Activated T-helper 1 cell treated with anti-CD3 and anti-CD28 coated beads, Interleukin-12 subunit alpha, Interleukin-12 subunit beta, Interleukin-2, Interleukin-4 antibody, amounts not matched to agents 30 ng/mL and 10 ng/mL and 1 ng/mL, durations not matched to agents 14 hours and 24 hours and 36 hours (primary cell): ENCODE measurements at places on chromosomes 16 and 17. TPM values are rescaled to one million over a fixed set of nuclear protein-coding genes. Genes with fewer than 3 reads are reported as not detected.
A peak's percentile ranks its signal among the peaks of the same experiment; 100 is the strongest.

GRCh38 chr16:51562891-51563290 lies 411.8 kb upstream of the SALL1 start:
- DNase-seq, result no peak

- DNase-seq, result peak; percentile 34
Observed at GRCh38 chr16:85717393-85718152, 28.8 kb upstream of the GINS2 start.

- peak; percentile 71 for DNase-seq
Observed at GRCh38 chr17:39939588-39940419, 12.3 kb downstream of the LRRC3C start.

DNA sequence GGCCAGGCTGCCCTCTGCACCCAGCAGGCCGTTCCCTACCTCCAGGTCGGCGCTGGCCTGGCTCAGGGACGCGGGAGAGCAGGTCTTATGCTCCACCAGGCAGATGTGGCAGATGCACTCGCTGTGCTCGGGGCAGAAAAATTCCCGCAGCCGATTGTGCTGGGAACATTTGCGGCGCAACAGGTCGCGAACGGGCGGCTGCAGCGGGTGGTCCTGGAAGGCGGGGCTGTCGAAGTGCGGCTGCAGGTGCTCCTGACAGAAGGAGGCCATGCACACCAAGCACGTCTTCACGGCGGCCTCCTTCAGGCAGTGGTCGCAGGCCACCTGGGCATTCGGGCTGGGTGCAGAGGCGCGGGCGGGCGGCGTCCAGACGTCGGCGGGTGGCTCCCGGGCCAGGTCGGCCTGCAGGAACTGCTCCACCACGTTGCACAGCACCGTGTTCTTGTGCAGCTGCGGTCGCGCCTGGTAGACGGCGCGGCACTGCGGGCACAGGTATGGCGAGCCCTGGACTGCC lies 439 bp downstream of the TRIM25 start:
- DNase-seq, result no peak

DNA sequence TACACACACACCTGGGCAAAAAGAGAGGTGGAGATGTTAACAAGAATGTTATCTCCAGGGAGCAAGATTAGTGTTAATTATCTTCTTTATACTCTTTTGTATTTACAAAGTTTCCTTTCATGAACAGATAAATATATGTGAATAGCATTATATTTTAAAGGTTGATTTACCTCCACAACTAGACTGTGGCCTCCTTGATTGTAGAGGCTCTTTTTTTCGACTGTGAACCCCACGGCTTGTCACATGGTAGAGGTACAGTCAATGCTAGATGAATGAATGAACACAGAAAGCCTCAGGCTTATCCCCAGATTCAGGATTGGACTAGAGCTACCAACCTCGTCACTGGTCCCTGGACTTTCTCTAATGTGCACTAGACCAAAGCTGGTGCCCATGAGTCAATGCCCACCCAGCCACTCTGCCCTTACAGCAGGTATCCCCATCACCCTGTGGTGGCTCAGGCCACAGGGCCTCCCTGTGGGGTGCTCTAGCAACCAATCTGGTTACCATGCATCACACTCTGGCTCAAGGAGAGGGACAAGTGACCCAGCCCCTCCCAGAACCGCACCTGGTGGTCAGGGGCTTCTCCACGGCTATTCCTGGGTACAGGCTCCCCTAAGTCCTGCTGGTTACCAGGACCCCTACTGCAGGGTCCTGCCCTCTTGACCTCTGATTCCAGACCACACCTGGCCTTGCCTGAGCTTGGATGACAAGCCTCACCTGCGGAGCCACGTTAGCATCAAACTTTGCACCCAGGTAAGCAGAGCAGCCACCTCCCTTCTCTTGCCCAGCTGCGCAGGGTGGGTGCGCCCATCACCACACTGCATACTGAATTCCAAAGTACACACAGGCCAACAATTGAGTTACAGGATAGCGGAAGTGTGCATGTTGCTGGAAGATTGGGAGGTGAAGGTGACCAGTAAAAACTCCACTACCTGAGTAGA lies 101.0 kb downstream of the CDYL2 start:
- DNase-seq, result no peak

- DNase-seq, result no peak
Observed at GRCh38 chr16:54648575-54648974, 282.1 kb upstream of the IRX5 start.

GRCh38 chr16:26665166-26665939 lies 401.4 kb upstream of the C16orf82 start:
- no peak for DNase-seq

DNA sequence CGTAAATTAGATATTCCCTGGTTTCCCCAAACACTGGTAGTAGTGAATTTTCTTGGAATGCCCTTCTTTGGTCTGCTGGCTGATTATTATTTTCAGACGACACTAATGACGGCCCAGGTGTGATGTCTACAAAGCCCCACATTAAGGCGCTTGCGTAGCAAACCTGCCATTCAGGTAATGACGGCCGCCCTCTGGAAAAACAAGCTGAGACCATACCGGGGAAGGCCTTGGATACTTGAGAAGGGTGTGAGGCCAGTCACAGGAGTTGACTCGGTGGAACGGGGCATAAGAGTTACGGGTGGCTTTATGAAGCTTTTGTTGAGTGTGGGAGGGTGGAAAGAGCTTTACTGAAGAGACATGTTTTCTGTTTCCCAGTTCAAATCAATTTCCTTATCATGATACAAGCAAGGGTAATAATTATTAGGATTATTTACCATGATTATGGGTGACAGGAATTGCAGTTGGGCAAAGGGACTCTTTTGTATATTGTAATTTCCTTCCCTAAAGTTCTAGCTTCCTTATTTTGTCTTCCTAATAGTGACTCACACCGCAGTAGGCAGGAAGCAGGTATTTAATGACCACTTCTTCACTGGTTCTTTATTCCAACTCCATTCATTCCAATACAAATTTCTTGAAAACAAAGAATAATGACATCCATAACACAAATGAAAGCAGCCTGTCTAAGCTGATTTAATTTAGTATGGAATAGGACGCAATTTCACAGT lies 24.8 kb downstream of the KRT23 start:
- no peak for DNase-seq

GRCh38 chr17:66511135-66511534 lies 208.7 kb downstream of the PRKCA start:
- no peak for DNase-seq

GRCh38 chr17:49566668-49567071 lies 9.0 kb upstream of the NXPH3 start:
- no peak for DNase-seq

DNA sequence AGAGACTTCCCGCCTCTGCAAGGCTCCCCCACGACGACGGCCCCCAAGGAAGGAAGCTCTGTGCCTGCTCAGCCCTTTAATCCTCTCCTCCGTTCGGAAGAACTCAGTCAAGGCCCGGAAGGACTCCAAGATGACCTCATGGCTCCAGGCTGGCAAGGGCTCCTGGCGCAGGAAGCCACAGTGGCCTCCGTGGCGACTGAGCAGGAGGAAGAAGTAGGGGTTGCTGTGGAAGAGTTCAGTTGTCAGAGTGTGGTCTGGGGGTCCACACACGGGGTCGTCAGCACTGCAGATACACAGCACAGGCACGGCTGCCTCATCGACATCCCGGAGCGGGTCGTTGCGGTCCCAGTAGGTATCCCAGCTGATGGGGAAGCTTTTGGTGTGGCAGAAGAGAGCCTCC lies 4.2 kb downstream of the ABHD15 start:
- DNase-seq, result no peak

DNA sequence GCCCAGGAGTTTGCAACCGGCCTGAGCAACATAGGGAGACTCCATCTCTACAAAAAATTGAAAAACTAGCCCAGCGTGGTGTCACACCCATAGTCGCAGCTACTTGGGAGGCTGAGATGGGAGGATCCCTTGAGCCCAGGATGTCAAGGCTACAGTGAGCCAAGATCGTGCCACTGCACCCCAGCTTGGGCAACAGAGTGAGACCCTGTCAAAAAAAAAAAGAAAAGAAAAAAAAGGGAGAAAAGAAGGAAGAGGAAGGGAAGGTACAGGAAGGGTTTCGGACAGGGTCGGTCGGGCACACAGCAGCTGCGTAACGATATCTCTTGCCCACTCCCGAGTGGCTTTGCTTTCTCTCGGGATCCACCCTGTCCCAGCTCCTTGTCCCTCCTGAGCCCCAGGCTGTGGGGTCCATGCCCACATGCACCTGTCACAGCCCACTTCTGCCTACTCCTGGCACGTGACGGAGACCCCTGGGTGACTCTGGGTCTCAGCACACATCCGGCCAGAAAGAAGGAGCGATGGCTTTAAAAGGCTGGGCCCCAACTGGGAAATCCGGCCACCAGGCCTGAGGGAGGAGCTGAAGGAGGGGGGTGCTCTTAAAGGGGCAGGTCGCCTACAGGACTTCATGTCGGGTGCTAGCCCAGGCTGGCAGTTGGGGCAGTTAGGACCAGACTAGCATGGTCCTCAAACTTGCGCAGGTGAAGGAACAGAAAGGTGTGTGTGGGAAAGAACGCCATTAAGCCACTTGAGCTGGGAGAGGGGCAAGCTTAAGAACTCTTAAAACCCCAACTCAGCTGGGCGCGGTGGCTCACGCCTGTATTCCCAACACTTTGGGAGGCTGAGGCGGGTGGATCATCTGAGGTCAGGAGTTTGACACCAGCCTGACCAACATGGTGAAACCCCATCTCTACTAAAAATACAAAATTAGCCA lies at the start of gene GHDC:
Gene GHDC (minus strand): TSS at position 526 of the 931 bp plus-strand sequence. CDS start 913 bp downstream, outside the sequence.
- peak; percentile 80 for DNase-seq

GRCh38 chr16:88790312-88791211 lies 5.5 kb upstream of the PIEZO1 start:
- no peak for DNase-seq

GRCh38 chr17:32156656-32157055 lies 14.4 kb downstream of the RHOT1 start:
- DNase-seq, result no peak

DNA sequence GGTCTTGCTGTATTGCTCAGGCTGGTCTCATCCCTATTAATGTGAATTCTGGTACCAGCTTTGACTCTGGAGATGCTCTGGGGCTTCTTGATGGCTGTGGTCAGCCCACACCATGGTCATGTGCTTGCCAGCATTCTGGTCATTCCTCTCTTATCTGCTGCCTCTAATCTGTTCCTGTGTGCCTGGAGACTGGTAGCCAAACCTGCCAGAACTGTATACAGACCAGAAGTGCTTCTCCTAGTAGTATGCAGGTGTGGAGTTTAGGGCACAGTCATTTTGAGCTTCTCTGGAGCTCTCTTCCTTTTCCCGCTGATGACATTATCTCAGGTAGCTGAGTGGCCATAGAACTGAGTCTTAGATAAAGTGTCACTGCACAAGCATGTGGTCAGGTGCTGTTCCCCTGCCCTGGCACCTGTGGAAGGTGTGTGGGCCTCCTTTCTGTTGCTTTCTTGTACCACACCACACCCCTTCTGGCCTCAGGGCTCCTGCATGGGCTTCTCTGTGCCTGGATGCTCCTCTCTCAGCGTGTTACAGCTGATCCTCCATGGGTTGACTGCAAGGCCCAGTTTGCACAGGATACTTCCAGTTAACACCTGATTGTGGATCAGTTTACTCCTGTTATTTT lies 162.7 kb downstream of the SPECC1 start:
- no peak for DNase-seq

- no peak for DNase-seq
Observed at GRCh38 chr16:54928016-54928356, 2.7 kb upstream of the IRX5 start.

- no peak for DNase-seq
Observed at GRCh38 chr16:87657621-87658192, 55.4 kb downstream of the JPH3 start.

GRCh38 chr17:79517827-79518584 lies 92.8 kb downstream of the RBFOX3 start:
- DNase-seq, result no peak

DNA sequence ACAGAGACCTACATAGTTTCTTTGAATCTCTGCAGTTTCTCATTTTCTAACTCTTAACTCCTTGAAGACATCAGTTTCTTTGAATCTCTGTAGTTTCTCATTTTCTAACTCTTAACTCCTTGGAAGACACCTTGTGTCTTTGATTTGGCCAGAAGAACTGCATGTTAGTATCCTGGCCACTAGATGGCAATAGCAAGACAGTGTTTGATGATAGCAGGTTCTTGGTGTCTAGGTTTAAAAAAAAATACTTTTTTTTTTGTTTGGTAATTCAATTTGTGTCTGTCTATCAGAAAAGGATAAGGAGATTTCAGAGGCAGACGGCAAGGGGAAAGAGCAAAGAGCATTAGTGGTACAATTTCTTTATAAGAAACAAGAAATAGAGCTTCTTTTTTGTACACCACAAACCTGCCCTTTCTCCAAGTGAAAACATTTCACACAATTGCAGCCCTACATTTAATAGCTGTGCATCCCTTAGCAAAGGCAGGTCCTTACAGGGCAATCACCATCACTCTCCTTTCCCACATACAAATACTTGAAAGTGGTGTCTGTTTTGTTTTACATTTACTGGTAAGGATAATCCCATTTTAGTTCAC lies 1324.9 kb upstream of the CDH8 start:
- DNase-seq, result no peak

DNA sequence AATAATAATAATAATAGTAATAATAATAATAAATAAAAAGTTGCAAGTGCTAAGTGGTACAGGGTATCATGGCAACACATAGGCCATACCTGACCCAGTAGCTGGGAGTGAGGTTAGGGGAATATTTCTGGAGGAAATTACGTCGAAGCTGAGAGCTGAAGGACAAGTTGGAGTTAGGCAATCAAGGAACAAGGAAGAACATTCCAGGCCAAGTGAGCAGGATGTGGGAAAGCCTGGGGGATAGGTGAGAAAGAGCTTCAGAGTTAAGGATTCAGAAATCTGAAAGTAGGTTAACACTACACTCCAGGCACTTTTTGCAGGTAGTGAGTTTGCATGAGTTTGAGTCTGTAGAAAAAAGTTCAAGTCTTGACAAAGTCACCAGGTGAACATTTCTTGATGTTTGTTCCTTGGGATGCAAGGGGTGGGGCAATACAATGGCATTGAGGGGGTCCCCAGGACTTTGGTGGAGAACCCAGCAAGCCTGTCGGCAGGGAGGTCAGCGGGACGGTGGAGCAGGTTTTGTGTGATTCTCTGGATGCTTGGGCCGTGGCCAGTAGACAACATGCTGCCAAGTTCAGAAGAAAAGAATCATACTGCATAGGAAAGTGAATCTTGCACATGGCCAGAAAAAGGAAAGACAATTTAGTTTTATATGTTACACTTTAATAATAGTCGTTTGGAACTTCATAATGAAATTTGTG lies 27.7 kb upstream of the MPHOSPH6 start:
- DNase-seq, result no peak

DNA sequence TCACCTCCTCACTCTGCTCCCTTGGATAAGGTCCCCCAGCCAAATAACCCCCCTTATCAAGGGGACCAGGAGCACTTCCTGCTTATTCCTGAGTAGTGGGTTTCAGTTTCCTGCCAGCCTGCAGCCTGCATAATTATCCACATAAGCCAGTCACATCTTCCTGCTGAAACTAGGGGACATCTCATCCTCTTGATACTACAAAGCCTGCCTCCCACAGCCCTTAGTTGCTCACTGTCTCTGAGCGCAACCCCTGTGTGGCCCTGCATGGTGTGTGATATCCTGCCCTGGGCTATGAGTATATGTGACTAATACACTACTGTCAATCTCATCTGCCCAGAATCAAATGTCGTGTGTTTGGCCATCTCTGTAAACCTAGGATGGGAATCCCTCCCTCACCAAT lies 8.0 kb upstream of the XYLT2 start:
- DNase-seq, result no peak

The PLLP gene
- 0.26 TPM in 1 of 2 replicates, not detected in the other for total RNA-seq

The KRT12 gene
- total RNA-seq, result not detected in 2 replicates

The CAVIN1 gene
- 0.91 and 0.96 TPM in 2 replicates for total RNA-seq

The AXIN1 gene
- 28.1 and 30.3 TPM in 2 replicates for total RNA-seq

The C1QTNF1 gene
- not detected in 2 replicates for total RNA-seq

The CRYBA1 gene
- total RNA-seq, result not detected in 2 replicates

The SCARF1 gene
- 7.3 and 9.3 TPM in 2 replicates for total RNA-seq

The ADORA2B gene
- total RNA-seq, result 1.4 and 1.5 TPM in 2 replicates

The TMEM238L gene
- total RNA-seq, result not detected in 2 replicates

The PRR35 gene
- not detected in 2 replicates for total RNA-seq

The NPIPA2 gene
- 6.2 and 6.9 TPM in 2 replicates for total RNA-seq

The FAM20A gene
- total RNA-seq, result not detected in 2 replicates
